ENCODE measurements at places on chromosomes 7 and 10. TPM values are rescaled to one million over a fixed set of nuclear protein-coding genes. Genes with fewer than 3 reads are reported as not detected.

DNA sequence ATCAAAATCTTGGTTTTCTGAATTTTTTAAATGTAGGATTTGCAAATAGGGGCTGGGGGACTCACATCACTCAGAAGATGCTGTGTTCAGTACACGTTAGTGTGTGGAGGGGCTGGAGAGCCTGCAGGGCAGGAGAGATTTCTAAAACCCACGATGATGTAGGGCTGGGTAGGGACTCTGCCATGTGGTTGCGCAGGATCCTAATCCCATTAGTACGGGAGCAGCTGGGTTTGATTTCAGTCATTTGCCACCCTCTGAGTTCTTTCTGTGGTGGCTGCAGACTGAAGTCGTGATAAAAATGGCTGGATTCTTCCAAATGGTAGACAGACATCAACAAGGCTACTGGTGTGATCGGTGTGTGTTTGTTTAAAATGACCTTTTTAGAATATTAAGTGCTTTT is 14.2 kb upstream of the GET4 start:
- H3K36me3 ChIP-seq, result peaks cover 65% of the 10 kb centered on the region

DNA sequence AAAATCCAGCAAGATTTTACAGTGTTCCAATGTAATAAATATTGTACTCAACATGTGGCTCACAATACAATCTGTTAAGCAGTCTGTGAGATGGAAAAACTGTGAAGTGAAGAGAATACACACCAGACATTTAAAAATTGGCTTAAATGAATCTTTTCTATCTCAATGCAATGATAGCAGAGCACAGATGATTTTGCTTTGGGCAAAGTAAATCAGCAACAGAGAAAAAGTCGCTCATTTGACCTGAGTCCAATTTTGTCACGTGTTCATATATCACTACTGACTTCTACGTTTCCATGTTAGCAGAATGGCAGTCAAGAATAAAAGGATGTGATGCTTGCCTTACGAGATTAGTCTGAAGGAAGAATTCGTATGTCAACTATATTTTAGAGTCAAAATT is 506.7 kb downstream of the POM121L12 start:
- no peaks in the 10 kb centered on the region for H3K36me3 ChIP-seq
- no peak overlapping the region for H3K27ac ChIP-seq
- H3K4me1 ChIP-seq, result no peaks in the 10 kb centered on the region
- H3K27me3 ChIP-seq, result no peaks in the 10 kb centered on the region
- DNase-seq, result no peak

- H3K36me3 ChIP-seq, result peaks cover 87% of the 10 kb centered on the region
- peaks cover 46% of the 10 kb centered on the region for H3K4me1 ChIP-seq
- H3K4me3 ChIP-seq, result no peak overlapping the region
- H3K27me3 ChIP-seq, result no peaks in the 10 kb centered on the region
Observed at GRCh38 chr10:110514848-110515247, 17.1 kb downstream of the DUSP5 start.

- H3K4me1 ChIP-seq, result peaks cover 12% of the 10 kb centered on the region
- H3K4me3 ChIP-seq, result no peak overlapping the region
- no peak for DNase-seq
- H3K27ac ChIP-seq, result no peak overlapping the region
- H3K36me3 ChIP-seq, result no peaks in the 10 kb centered on the region
Observed at GRCh38 chr10:22505911-22506685, 160.8 kb downstream of the SPAG6 start.

- H3K4me3 ChIP-seq, result no peak overlapping the region
- peaks cover 18% of the 10 kb centered on the region for H3K4me1 ChIP-seq
- no peak overlapping the region for H3K27ac ChIP-seq
- H3K36me3 ChIP-seq, result no peaks in the 10 kb centered on the region
- H3K27me3 ChIP-seq, result no peaks in the 10 kb centered on the region
Observed at GRCh38 chr7:11330208-11330607, 356.5 kb downstream of the PHF14 start.

DNA sequence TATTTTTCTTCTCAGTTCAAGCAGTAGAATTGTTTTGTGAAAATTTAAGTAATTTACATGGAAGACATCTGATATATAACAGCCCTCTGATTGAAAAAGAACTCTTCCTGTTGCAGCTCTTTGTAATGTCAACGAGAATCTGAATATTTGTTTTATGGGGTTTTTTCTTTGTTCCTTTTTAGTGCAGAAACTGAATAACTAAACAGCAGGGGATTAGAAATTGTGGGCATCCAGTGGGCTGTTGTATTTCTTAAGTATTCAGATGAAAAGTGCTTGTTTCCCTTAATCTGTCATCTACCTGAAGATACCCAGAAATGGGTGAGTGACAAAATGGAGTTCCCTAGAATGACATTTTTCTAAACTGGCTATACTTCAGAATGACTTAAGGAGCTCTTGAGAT is 7.4 kb downstream of the ARL4A start:
- H3K27me3 ChIP-seq, result no peaks in the 10 kb centered on the region
- H3K36me3 ChIP-seq, result peaks cover 4% of the 10 kb centered on the region
- no peak overlapping the region for H3K27ac ChIP-seq
- DNase-seq, result no peak

DNA sequence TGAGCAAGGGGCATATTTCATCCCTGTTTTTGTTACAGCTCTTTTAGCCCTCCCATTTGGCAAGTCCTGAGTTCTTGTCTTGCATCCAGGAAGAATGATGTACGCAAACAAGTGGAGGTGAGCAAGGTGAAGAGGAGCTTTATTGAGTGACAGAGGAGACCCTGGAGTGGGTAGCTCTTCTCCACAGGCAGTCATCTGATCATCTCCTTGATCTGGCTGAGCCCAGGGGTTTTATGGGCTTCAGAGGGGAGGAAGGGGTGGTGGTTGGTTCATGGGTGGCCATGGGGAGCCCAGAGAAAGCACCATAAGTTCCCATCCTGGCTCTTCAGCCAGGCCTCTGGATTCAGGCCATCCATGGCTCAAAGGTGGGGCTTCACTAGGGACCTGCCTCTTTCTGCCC is 21.9 kb downstream of the STEAP1 start:
- H3K36me3 ChIP-seq, result no peaks in the 10 kb centered on the region
- peaks cover 25% of the 10 kb centered on the region for H3K4me1 ChIP-seq
- peaks cover 3% of the 10 kb centered on the region for H3K27me3 ChIP-seq
- no peak overlapping the region for H3K4me3 ChIP-seq
- H3K27ac ChIP-seq, result no peak overlapping the region

GRCh38 chr10:18647945-18648344 is 3.4 kb downstream of the NSUN6 start:
- H3K36me3 ChIP-seq, result peaks cover 28% of the 10 kb centered on the region
- peaks cover 41% of the 10 kb centered on the region for H3K4me1 ChIP-seq
- no peaks in the 10 kb centered on the region for H3K27me3 ChIP-seq
- H3K4me3 ChIP-seq, result peak overlapping the region; percentile 60
- DNase-seq, result no peak
- H3K27ac ChIP-seq, result peak overlapping the region; percentile 60

DNA sequence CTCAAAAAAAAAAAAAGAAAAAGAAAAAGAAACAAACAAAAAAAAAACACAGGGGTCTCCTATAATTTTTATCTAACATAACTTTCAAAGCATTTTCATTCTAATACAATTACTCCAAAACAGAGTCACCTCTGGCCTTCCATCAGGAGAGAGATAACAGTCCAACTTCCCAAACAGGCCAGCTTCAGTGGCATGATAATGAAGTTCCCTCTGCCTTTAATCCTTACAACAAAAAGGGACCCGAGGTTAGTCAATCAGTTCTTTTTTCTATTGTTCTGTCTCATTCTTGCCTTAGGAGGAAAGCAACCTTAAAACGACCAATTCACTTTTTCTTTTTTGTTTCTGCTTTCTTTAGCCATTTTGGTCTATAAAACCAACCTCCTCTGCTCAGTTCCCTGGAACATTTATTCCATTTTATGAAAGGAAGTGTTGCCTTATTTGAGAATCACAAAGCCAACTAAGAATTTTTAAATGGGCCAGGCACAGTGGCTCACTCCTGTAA is 16.5 kb upstream of the FXYD4 start:
- H3K36me3 ChIP-seq, result peaks cover under 1% of the 10 kb centered on the region
- no peak overlapping the region for H3K27ac ChIP-seq
- no peak for DNase-seq
- no peak overlapping the region for H3K4me3 ChIP-seq
- H3K27me3 ChIP-seq, result peaks cover 6% of the 10 kb centered on the region
- H3K4me1 ChIP-seq, result peaks cover 29% of the 10 kb centered on the region

DNA sequence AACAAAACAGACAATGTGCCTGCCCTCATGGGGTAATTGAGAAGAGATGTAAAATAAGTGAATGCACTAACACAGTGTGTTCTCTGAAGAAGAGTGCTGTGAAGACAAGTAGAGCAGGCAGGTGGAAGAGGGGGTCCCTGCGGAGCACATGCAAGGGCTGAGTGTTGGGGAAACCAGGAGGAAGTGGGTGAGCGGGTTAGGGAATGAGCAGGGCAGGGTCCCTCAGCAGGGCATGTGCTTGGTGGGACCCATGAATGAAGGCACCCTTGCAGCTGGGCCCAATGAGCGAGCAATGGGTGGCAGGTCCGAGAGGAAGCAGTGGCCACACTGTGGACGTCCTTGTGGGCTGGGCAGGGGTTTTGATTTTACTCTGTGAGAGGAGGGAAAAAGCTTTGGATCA is 376.6 kb upstream of the COBL start:
- DNase-seq, result no peak
- H3K27ac ChIP-seq, result no peak overlapping the region
- H3K36me3 ChIP-seq, result no peaks in the 10 kb centered on the region
- no peak overlapping the region for H3K4me3 ChIP-seq
- H3K4me1 ChIP-seq, result no peaks in the 10 kb centered on the region
- no peaks in the 10 kb centered on the region for H3K27me3 ChIP-seq

GRCh38 chr7:30658479-30659074 is 23.7 kb downstream of the CRHR2 start:
- DNase-seq, result no peak
- no peaks in the 10 kb centered on the region for H3K27me3 ChIP-seq
- no peak overlapping the region for H3K4me3 ChIP-seq
- H3K4me1 ChIP-seq, result no peaks in the 10 kb centered on the region

DNA sequence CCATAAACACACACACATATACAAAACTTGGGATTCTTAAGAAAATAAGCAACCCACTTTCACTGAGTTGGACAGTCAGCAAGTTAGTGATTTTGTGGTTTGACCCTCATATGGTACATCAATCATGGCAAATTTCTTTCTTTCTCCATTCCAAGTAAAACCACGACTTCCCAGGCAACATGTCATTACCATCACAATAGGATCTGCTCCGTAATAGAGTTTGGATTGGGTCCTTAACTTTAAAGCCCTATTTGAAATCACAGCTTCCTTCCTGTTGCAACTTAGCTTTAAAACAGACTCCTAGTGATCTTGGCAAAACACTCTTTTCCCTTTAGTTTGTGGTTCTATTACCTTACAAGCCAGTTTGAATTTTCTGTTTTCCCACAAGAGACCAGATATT is 483.6 kb downstream of the INHBA start:
- H3K27me3 ChIP-seq, result no peaks in the 10 kb centered on the region
- H3K4me3 ChIP-seq, result no peak overlapping the region
- H3K27ac ChIP-seq, result no peak overlapping the region
- no peak for DNase-seq
- H3K36me3 ChIP-seq, result no peaks in the 10 kb centered on the region

DNA sequence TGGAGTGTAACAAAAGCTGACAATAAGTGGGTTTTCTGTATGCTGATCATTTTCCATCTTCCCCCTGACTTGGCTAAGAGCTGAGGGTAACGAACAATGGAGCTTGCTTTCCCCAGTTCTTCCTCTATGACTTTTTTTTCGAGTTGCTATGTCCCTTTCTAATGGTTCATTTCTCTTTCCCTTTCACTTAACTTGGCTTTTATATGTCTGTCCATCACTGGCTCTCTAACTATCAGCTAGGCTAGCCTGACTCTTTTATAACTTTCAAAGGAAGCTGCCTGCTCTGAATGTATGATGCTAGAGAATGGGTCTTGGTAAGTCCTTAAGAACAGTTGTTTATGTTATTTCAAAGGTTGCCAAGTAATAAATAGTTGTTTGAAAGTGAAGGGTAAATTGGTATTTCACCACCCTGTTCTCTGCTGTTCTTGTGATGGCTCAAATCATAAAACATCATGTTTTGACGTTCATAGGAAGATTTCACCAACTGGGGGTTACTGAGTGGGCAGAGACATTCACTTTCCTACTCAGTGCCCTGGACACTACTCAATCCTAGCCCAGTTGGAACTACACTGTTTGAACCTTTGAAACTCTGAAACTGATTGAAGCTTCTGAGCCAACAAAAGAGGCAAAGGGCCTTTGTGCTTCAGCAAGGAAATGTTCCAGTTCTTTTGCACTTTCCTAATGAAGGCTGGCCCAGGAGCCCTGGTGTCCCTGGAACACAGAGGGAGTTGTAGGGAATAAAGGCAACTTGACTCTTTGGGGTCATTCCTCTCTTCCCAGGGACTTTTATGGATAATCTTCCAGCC is 85.4 kb upstream of the PHYHIPL start:
- H3K27ac ChIP-seq, result no peak overlapping the region
- DNase-seq, result no peak
- no peaks in the 10 kb centered on the region for H3K27me3 ChIP-seq
- H3K4me3 ChIP-seq, result no peak overlapping the region
- no peaks in the 10 kb centered on the region for H3K36me3 ChIP-seq

- H3K4me1 ChIP-seq, result no peaks in the 10 kb centered on the region
- DNase-seq, result no peak
Observed at GRCh38 chr10:60093317-60093716, 187.0 kb upstream of the CCDC6 start.

DNA sequence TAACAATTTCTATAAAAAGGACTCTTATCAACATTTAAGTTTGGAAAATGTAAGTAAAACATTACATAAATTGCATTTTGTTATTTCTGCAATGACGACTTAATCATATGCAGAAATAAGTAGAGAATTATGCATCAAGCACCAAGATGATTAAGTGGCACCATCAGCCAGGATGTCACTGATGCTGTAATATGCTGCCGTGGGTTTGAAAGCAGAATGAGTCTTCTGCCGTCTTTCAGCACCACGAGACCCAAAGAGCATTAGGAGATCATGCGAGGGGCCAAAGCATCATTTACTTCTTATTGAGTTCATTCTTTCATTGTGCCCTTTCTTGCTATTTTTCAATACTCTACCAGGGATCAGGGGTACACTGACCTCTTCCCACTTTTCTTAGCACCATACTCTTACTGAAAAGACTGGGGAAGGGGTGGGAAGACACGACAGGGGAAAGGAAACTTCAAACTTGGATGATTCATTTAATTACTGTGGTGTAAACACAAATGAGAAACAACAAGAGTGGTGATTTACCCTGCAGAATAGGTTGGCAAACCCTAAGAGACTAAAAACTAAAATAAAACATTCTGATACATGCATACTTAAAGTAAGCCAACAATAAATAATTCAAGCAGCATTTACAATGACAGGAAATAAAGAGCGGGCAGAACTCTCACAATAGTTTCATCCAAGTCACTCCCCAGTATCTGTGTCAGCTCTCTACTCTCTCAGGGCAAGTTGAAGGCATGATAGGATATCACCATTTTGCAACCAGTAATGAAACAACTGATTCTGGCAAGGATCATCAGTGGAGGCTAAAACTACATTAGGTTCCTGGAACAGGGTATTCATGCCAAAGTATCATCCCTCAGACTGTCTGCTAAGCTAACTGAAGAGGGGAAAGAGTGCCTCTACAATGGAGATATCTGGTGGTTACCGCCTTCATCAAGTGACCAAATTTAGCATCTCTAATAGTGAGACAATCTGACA is 70.8 kb downstream of the CUL2 start:
- H3K27me3 ChIP-seq, result no peaks in the 10 kb centered on the region
- DNase-seq, result no peak
- H3K4me3 ChIP-seq, result no peak overlapping the region
- peaks cover 46% of the 10 kb centered on the region for H3K36me3 ChIP-seq

DBNL gene
- 131 TPM for total RNA-seq

LLCFC1 gene
- total RNA-seq, result not detected

NRCAM gene
- 0.05 TPM for total RNA-seq

MYL10 gene
- not detected for total RNA-seq

BMPER gene
- total RNA-seq, result not detected

All from activated T-helper 2 cell treated with anti-CD3 and anti-CD28 coated beads, Interferon-gamma antibody, Interleukin-2, Interleukin-4, amounts not matched to agents 10 μg/mL and 5 μg/mL and 100 μg/mL, durations not matched to agents 14 hours and 24 hours and 36 hours (primary cell).